ENCODE measurements at places on chromosomes 4 and X. TPM values are rescaled to one million over a fixed set of nuclear protein-coding genes. Genes with fewer than 3 reads are reported as not detected.
A peak's percentile ranks its signal among the peaks of the same experiment; 100 is the strongest.

Gene UNC5C
- 0.48 TPM for total RNA-seq

Gene SOWAHD
- total RNA-seq, result not detected

Gene SYN1
- total RNA-seq, result 0.12 TPM

Gene SHROOM4
- total RNA-seq, result 0.29 TPM

Gene CORIN
- total RNA-seq, result not detected

Gene NUDT6
- total RNA-seq, result 21.4 TPM

Gene CENPVL2
- not detected for total RNA-seq

Gene BEX1
- 56.3 TPM for total RNA-seq

DNA sequence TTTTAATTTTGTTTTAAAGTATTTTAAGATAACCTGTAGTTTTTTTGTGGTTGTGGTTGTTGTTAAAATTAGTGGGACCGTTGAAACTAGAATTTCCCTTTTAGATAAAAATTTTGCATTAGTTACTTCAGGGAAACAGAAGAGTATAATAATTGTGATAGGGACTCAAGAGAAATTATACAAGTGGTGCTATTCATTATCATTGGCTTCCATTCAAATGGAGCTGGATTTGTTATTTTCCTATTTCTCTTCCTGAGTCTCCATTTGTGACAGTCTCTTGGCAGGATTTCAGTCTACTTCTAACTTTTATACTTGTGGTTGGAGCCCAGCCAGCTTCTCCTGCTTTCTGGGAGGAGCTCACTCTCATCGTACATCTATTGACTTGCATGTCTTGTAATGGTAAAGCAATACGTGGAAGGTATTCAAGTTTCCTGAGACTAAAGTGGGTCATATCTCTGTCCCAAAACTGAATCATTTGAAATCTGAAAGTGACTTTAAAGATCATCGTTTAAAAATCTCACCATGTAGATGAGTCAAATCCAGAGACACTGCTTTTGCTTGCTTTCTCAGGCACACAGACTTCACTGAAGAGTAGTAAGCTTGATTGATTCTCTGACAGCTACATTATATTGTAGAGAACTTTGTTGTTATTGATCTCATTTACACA is 155.8 kb downstream of the RPA4 start:
- peak; percentile 33 for DNase-seq

GRCh38 chrX:115940348-115940747 is 230.2 kb upstream of the AGTR2 start:
- no peak for DNase-seq

GRCh38 chrX:29858714-29859113 is 356.6 kb upstream of the MAGEB2 start:
- DNase-seq, result peak; percentile 46

DNA sequence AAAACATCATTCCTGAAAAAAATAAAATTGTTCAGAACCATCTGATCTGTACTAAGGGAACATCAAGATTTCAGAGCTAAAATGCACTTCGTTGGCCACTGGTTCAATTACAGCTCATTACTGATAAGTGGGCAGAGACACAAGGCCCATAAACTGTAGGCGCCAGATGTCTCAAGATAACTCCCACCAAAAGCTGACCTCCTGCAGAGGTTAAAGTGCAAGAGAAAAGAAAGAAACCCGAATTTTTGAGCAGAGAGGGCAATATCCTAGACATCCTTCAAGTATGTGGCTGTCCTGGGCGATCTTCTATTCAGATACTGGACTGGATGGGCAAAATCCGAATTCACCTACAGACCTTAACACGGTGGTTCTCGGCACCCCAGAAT is 660 bp downstream of the GEMIN8 start:
- DNase-seq, result peak; percentile 5

DNA sequence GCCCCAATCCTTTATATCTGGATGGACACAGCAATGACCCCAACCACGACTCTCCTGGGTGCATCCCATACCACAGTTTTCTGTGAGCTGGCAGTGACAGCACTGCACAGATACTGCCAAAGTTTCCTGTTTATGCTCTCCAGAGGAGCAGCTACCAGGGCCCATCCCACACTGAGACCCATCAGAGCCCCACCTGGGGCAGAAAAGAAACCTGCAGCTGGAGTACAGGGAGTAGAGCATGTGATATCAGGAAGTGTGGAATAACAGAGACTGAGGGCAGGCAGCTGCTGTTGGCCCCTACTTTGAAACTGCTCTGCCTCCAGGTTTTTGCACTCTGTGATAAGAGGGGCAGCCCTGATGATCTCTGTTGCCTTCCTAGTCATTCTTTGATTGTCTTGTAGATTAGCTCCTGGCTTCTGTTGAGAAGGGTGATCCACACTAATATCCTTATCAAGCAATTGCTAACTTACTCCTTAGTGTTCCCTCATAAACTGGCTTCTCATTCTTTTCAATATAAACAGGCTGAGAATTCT is 526.3 kb upstream of the TECRL start:
- no peak for DNase-seq

GRCh38 chr4:174284487-174284886 is 776 bp downstream of the CEP44 start:
- DNase-seq, result no peak

DNA sequence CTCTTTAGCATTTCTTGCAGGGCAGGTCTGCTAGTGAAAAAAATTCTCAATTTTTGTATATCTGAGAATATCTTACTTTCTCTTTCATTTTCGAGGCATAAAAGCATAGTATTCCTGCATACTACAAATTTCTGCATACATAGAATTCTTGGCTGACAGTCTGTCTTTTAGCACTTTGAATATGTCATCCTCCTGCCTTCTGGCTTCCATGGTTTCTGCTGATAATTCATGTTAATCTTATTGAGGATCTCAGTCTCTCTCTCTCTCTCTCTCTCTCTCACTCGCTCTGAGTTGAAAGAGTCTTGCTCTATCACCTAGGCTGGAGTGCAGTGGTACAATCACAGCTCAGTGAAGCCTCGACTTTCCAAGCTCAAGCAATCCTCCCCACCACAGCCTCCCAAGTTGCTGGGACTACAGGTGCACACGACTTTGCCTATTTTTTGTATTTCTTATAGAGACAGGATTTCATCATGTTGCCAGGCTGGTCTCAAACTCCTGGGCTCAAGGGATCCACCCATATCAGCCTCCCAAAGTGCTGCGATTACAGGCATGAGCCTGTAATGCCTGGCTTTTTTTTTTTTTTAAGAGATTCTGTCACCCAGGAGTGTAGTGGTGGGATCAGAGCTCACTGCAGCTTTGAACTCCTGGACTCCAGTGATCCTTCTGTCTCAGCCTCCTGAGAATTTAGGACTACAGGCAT is 161.3 kb downstream of the FNIP2 start:
- DNase-seq, result peak; percentile 13

- no peak for DNase-seq
Observed at GRCh38 chr4:90080116-90080515, 47.1 kb upstream of the CCSER1 start.

DNA sequence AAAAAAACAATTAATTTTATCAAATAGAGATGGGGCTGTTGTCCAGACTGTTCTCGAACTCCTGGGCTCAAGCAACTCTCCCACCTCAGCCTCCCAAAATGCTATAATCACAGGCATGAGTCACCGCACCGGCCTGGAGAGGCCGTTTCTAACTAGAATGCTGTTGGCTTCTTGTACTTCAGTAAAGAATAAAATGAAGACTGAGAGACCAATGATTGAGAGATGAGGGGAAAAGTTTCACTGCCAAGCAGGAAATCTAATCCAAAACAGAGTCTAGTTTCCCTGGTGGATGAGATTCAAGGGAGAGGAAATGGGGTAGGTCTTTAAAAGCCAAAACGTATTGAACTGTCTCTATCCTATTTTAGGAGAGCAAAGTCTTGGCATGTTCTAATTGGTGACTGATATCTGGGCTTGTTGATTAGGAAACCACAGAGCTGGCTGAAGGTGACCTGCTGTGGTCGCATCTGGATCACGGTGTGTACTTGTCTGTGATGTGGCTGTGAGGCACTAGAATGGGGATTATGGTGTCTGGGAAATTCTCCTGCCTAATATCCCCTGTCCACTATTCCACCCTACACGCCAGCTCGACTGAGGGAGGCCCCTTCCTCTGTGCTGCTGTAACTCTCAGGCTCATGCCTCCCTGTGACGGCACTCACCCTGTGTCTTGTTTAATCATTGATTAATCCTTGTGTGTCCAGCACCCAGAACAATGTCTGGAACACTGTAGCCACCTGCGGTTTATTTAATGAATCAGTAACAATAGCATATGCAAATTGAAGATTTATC is 15.0 kb upstream of the TRIM2 start:
- DNase-seq, result peak; percentile 41

DNA sequence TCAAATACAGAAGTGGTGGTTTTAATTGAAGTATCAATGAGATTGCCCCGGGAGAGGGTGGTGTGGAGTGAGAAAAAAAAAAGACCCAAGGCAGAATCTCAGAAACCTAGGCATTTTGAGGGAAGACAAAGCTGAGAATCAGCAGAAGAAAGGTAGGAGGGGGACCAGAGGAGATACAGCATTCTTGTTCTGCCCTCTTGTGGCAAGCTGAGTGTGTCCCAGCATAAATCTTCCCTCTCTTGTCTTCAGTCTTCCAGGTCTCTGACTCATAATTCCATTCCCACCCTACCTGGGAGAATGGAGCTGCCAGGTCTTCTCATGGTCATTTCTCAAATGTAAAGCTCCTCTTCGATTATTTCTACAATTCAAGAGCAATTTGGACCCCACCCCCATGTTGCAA is 32.7 kb upstream of the MAGED1 start:
- peak; percentile 53 for DNase-seq

DNA sequence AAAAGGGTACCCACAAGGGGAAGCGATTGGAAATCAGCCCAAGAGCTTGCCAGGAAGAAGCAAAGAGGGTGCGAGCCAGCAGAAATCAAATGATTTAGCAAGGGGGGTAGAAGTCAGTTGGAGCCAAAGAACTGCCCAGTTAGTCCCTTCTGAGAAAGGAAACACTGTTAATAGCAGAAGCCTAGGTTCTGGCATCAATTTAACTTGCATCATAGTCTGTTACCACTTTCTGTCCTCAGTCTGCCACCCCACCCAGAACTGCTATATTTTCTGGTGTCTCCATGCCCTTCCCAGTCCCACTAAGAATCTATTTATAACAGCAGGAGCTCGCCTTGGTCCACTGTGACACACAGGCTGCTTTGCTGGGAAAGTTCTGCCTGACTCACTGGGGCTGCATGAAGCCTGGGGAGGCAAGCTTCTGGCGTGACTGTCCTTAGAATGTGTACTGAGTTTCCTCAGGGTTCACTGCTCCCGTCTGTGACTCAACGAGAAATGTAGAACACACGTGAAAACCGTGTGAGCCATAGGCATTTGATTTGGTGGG is 157.8 kb upstream of the TTC29 start:
- peak; percentile 95 for DNase-seq

DNA sequence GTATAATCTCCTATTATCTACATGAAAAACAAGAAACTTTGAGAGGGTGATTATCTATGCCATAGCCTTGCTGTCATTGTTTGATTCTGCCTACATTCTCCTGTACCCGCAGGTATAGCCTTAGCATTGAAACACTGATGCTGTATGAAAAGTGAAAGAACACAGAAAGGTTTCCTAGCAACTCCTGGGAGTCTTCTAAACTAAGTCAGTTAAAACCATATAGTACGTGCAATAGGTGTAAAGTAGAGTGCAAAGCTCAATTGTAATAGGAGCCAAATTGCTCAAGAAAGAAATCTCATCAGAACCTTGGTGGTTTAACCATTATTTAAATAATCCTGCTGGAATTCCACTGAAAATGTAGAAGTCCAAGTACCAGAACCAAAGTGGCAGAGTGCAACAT is 489.7 kb downstream of the PCDH10 start:
- no peak for DNase-seq

- DNase-seq, result peak; percentile 17
Observed at GRCh38 chr4:145722561-145722960, 42.6 kb downstream of the C4orf51 start.

- peak; percentile 54 for DNase-seq
Observed at GRCh38 chrX:65035446-65035770, 59.2 kb upstream of the ZC4H2 start.

DNA sequence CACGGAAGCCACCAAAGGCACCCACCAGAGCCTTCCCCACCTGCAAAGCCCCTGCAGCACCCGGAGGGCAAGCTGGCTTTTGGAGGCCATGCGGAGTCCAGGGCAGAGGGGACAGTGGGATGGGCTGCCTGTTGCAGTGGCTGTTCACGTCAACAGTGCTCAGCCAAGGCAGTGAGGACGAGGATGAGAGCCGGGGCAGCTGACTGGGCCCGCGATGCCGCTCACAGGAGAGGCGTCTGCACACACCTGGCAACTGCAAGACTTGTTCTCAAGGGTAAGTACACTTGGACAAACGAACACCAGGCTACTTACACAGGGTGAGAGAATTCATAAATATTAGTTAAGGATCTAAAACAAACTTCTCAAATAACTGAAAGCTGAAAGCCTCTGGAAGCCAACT is 19.6 kb downstream of the FGFR3 start:
- DNase-seq, result no peak

- no peak for DNase-seq
Observed at GRCh38 chr4:23245203-23245832, 552.6 kb downstream of the GBA3 start.

DNA sequence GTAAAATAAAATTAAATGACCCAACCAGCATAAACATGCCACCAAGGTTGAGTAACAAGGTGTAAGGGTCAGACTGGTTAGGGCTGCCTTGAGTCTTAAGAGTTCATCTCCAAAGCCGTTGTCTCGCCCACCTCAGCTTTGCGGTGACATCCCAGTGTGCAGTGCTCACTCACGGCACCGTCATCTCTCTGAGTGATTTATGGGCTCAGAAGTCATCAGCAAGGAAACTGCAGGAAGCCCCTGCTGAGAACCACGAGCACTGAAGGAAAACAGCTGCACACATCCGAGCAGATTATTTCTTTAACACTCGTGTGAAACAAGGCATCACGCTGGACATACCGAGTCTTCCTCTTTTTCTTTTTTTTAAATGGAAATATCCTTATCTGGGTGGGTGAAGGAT is 411.1 kb downstream of the TRIML1 start:
- DNase-seq, result peak; percentile 11

DNA sequence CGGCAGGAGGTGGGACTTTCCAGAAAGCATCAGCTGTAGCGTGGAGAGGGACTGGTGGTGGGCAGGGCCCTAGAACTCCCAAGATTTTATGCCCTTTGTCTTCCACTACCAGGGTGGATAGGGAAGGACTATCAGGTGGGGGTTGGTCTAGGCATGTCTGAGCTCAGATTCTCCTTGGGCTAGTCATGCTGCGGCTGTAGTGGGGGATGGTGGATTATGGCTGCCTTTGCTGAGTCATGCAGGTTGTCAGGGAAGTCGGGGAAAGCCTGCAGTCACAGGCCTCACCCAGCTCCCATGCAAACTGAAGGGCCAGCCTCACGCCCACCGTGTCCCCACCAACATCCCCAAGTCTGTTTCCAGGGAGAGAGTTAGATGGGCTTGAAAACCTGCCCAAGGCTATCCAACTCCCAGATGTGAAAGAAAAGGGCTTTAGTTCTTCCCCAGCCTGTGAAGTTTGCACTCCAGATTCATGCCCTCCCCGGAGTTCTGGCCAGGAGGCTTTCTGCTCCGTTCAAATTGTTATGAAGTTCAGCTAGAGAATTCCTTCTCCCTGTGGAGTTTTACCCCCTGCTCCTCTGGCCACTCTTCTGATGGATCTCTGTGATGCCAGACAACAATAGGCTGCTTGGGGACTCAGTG is 13.4 kb upstream of the MEPE start:
- peak; percentile 81 for DNase-seq

- DNase-seq, result peak; percentile 17
Observed at GRCh38 chr4:139419388-139419914, 34.5 kb upstream of the RAB33B start.

- no peak for DNase-seq
Observed at GRCh38 chr4:180950377-180950776, 1292.8 kb upstream of the TENM3 start.

GRCh38 chr4:680928-681645 is 6.7 kb downstream of the MYL5 start:
- peak; percentile 25 for DNase-seq
